ENCODE measurements at places on chromosomes 1 and 21.
A peak's percentile ranks its signal among the peaks of the same experiment; 100 is the strongest.

- DNase-seq: no peak
Observed at GRCh38 chr1:23553231-23554126, 5.8 kb downstream of the ID3 start.

DNA sequence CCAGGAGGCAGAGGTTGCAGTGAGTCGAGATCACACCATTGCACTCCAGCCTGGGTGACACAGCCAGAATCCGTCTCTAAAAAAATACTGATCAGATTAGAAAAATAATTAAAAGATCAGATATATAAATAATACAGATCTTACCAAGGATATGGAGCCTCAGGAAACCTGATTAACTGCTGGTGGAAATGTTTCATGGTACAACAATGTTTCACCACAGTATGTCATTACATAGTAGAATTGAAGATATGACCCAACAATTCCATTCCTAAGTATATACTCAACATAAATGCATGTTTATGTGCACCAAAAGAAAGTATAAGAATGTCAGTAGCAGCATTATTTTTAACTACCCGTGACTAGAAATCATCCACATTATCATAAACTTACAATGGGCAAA lies 41.7 kb downstream of the CD53 start:
- no peak for DNase-seq

DNA sequence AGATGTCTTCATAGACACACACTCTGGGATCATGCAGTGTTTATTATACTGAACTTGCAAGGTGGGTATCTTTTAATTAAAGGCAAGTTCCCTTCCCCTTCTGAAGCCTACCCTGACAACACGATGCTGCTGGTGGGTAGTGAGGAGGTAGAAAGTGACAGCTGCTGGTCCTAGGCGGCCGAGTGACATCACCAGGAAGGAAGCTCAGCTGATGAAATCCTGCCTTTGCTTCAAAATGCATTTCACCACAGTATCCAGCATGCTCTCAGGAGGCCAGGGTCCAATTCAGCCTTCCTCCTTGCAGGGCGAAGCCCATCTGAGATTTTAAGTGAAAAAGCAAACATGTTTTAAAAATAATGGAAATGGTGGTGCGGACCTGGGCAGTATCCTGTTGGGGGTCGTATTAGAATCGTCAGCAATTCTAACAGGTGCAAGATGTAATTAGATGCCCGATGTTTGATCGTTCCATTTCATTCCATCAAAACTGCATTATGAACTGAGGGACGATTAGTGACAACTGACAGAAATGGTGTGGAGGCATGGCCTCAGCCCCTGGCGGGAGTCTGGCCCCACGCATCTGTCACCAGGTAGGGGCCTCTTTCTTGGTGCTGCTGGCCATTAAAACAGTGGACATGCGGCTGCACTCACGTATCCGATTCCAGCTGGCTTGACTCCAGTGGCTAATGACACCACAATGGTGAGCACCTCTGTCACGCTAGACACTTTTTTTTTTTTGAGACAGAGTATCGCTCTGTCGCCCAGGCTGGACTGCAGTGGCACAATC lies 324.8 kb upstream of the C1orf174 start:
- no peak for DNase-seq

DNA sequence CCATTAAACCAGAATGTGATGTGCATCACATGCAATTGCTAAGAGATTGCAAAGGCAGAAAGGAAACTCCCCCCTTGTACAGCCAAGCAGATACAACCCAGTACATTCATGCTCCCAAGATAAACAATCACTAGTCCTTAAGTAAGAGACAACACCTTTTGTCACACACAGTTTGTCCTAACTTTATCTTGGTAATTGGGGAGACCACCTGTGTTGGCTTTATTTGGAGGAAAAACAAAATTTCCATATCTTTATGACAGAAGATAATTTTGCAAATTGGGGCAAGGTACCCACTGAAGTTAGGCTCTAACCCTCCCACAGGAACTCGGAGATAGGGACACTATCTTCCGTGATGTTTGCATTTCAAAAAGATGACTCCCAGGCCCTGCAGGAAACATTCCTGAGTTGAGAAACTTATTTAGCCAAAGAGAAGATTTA lies 175.0 kb upstream of the TNR start:
- no peak for DNase-seq

DNA sequence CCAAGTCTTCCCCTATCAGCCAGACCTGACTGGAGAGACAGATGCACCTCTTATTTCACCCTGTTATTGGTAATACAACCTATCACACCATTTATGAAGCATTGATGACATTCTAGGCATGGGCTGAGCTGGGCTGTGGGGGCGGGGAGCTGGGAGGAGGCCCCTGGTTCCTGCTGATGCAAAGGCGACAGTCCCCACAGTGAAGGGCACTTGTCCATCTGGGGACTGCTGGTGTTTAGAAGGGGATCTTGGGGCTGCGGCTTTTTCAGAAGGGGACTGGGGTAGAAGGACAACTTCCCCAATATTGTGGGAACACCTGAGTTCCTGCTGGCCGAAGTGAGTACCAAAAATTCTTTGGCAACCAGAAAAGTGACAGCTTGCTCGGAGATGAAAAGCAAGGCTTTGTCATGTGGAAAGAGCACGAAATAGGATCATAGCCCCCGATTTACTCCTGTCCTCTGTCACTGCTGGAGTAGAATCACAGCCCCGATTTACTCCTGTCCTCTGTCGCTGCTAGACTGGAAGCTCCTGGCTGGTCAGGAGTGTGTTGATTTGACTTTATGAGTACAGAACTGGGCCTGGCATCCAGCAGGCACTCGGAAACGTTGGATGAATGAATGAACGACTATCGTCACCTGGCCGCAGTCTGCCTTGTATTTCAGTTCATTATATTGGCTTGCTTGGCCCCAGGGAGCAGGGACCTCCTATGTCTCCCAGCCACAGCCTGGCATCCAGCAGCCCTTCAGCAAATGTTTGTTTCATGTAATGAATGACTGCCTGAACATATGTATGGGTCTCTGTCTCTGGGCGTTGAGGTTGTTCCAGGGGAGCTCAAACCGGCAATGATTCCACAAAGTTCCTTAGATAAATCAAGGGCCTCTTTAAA lies 16.5 kb upstream of the ETV3L start:
- DNase-seq: no peak

DNA sequence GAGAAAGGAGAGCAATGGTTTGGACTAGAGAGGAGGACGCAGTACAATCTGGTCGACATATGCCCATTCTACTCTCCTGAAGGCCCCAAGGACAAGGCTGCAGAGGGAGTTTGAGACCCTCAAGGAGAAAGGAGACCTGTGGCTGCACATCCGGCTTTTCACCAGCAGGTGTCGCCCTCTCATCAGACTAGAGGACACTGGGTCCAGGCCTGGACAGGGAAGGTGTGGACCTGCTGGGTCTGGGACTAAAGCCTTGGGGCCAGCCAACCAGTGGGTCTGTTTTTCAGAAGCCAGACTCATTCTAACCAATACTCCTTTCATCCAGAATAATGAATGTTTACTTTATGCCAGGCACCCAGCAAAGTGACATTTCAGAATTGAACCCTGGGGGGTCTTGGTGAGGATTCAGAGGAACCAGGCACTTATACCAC lies 5.0 kb downstream of the SRARP start:
- DNase-seq: peak; percentile 54

- no peak for DNase-seq
Observed at GRCh38 chr1:153734396-153735089, 6.7 kb downstream of the INTS3 start.

GRCh38 chr1:18530587-18531502 lies 50.1 kb downstream of the KLHDC7A start:
- DNase-seq: no peak

- no peak for DNase-seq
Observed at GRCh38 chr1:194339471-194339870, 1153.1 kb upstream of the B3GALT2 start.

DNA sequence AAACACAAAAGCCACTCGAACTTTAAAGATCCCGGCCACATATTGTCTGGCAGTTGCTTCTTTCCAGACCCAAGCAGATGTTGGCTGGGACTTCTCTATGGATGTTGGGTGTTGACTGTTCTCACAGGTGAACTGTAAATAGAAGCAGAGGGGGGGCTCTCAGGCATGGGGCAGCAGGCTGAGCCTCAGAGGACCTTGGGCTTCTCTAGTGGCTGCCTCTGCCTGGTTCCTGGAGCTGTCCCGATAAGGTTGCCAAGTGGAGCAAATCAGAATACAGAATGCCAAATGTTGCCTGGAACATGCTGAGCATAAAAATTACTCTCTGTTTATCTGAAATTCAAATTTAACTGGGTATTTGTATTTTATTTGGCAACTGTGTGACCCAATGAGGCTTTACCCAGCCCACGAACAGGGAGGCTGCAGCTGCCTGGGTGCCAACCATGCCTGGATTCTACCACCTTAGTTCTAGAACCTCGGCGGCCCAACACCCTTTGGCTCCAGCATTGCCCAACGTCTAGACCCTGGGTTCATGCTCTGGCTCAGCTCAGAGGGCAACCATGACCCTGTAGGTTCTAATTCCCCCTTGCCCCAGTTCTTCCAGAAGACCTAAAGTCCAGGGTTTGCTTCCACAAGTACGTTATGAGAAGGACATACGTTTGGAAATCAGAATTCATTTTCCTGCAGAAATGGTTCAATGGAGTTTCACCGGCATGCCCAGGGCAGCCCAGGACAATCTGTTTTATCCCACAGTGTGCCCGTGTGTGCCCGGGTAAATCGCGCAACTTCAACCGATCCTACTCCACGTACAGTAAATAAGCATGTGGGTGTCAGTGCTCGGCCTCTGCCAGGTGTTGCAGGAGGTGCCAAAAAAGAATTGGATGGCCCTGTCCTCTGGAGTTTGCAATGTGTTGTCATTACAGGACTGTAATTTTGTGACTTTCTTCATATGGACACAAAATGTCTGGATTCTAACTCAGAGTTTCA lies 5.4 kb upstream of the SLC45A1 start:
- DNase-seq: no peak

GRCh38 chr1:70779571-70779970 lies 268.0 kb downstream of the PTGER3 start:
- DNase-seq: no peak

DNA sequence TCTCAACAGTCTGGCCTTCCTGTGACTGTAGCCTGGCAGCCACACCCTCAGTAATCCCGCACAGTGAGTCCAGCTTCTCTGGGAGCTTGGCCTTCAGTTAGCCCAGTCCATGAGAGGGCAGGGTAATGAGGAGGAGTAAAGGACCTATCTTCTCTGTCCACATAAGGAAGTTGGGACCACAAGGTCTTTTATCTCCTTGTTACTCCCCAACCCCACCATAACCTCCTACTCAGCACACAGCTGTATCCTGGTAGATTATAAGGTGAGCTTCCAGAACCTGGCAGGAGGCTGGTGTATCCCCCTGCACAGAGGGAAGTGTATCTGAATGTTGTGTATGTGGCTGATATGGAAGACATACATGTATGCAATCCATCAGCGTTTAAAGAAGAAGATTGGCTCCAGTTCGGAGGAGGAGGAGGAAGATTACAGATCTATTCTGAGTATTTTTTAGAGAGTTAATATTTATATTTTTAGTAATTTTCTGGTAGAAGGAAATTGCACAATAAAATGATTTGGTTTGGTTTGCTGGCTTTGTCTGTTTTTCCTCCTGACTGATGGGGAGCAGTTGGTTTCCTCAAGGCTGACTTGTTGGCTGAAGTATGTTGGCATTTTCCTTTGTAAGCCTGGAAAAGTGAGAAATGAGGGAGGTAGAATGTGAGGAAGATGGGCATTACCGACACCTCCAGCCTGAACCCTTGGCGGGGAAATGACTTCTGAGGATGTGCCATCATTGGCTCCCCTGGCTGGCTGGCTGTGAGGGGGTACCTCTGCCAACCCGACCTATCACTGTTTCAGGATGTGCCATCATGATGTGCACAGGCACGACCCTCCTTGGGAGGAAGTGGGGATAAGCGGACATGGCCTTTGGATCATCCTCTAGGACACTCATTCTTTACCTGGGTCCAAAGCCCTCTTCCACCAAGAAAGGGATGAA lies 5.0 kb downstream of the C1orf226 start:
- no peak for DNase-seq

- no peak for DNase-seq
Observed at GRCh38 chr1:212928323-212929291, 21.7 kb upstream of the VASH2 start.

DNA sequence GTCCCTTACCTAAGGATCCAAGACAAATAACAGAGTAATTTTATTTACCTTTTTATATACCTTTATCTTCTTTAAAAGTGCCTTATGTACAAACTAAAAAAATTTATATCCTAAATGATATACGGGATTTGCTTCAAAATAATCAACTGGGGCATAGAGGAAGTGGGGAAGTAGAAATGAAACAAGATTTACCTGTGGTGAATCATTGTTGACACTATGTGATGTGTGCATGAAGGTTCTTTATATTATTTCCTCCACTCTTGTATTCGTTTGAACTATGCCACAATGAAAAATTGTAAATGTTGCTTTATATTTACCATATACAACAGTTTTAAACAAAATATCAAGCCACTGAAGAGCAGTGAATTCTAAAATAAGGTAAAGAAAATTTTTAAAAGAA lies 13.0 kb downstream of the RGS7 start:
- DNase-seq: no peak

GRCh38 chr21:29376556-29376955 lies 77.8 kb downstream of the BACH1 start:
- DNase-seq: peak; percentile 38

GRCh38 chr1:28516518-28516956 lies 10.7 kb downstream of the RCC1 start:
- DNase-seq: no peak

DNA sequence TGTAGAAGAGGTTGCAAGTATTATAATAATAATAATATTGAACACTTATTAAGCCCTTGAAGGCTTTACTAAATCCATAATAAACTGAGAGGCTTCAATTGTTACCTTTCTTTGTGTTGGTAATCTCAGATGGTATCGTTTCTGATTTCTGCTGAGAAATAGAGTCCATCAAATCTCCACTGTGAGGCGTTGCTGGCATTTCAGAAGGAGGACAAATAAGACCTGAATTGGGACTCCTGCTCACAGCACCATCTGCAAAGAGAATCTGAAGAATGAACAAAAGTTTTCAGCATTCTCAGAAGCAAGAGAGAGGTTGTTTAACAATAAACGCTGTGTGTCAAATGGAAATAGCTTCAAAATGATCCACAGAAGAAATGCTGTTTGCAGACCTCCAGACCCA lies 93.7 kb downstream of the WDR3 start:
- no peak for DNase-seq

DNA sequence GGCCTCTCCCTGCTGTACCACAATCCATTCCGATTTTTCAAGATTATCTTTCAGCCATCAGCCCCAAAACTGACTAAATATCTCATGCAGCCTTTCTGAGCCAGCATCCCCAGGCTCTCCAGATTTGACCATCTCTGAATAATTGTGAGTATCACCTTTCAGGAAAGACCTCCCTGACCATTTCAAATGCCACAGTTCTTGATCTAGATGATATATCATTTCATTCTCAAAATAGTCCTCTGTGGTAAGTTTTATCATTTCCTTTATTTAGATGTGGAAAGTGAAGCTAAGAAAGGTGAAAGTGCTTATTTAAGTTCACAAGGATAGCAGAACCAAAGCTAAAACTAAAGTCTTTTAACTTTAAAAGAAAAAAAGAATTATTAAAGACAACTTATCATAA lies 244.0 kb downstream of the PLPP3 start:
- DNase-seq: no peak

Data from stimulated activated CD4-positive, alpha-beta T cell treated with anti-CD3 and anti-CD28 coated beads, TNF-alpha, amount 100 ng/mL, for 48 hours (primary cell).